ENCODE measurements at places on chromosomes 12 and 14.

DNA sequence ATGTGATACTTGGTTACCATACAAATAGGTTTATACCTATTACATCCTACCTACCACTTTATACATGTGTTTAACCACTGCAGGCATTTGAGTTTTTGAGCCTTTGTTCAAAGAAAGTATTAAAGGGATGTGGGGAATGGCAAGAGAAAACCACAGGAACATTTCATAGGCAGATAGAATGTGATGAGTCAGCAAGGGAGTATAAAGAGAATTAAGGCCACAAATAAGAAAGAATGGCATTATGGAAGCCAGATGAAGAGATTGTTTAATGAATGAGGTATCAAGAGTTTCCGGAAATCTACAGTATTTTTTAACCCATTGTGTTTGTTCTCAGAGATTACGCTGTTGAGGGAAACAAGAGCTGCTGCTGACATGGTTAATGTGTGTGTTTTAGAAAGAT is 66.9 kb downstream of the METTL25 start:
- no peak for DNase-seq

DNA sequence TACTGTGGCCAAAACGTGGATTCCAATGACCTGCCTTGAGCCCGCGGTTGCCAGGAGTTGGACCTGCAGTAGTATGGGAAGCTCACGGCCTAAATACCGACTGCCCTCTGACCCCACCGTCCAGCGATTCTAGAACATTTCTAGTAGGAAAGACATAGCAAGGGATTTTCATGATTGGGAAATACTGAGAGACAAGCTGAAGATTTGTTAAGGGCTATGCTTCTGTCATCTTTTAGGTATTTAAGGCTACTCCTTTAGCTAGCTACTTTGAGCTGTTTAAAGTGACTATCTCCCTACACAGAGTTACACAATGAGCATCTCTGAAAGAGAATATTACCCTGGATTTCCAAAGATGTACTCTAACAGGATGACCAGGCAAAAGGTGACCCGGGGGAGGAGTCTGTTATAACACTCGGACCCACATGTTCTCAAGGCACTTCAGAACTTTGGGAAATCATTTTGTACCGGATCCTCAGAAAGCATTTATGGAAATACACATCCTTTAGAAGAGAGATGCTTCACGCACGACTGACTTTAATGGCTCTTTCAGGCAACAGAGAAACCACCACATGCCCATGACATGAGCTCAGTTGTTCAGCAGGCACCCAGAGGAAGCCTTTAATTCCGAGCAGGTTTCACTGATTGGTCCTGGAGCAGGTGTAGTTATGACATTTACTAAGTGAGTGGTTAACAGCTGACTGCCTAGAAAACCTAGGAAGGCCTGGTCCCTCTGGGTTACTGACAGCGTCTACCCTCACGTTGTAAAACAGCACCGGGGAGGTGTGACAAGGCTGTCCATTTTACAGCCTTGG is 4.2 kb downstream of the BAG5 start:
- DNase-seq, result no peak

- DNase-seq, result no peak
Measured at GRCh38 chr12:3002646-3003045, 43.4 kb downstream of the TEAD4 start.

DNA sequence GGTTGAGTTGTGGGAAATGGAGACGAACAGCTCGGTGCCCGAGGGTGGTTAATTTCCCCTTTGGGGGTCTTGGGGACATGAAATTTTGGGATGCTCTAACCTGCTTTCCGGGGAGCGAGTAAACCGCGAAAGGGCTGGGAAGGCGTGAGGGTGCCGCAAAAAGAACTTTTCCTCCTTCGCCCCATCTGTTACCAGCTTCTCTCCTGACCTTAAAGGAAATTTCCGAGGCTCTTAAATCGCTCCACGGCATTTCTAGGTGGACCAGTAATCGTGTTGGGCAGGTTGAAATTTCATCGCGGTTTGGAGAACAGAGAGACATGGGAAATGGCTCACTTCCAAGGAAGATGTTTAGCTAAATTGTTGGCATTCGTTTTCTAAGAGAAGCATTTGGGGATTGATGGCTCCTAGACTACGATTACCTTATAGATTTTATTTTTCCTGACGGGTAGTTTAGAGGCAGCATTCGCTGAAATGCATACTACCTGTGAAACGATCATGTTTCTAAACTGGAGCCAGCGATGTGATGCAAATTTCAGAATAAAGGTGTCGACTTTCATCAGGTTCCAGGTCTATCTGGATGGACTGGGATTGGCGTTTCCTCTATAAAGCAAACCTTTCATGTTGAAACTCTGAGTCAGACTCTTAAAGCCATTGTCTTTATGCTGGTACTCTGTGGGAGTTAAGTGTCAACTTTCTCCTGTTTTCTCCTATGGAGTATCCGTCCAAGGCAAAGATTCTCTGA is 414.5 kb downstream of the PCNX1 start:
- DNase-seq, result peak; percentile 35

DNA sequence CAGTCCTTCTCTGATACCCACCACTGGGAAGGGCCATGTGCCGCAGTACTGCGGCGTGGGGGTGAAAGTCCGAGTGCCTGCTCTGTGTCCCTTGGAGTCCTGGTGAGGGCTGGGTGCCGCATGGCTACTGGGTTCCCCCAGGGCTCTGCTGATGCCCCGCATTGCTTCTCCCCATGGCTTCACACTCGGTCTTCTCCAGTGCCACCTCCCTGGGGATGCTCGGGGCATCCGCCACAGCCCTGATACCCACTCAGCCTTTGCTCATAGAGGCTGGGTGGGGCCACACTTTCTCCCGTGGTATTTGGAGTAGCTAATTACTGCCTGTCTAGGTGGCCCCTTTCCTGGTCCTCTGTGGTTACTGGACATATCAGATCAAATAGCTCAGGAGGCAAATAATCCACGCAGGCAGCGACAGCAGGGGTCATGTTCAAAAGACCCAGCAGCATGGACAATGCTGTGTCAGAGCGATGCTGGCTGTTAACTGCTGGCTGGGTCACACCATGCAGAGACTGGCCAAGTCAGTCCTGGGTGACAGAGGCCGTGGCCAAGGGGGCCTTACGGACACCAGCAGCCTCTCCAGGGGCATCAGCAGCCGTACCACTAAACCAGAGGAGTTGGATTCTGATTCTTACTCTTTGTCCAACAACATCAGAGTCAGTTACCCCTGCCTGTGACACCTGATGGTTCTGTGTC is 106.5 kb downstream of the ADGRD1 start:
- DNase-seq, result no peak

- no peak for DNase-seq
Measured at GRCh38 chr12:123995023-123995748, 22.2 kb downstream of the ZNF664 start.

DNA sequence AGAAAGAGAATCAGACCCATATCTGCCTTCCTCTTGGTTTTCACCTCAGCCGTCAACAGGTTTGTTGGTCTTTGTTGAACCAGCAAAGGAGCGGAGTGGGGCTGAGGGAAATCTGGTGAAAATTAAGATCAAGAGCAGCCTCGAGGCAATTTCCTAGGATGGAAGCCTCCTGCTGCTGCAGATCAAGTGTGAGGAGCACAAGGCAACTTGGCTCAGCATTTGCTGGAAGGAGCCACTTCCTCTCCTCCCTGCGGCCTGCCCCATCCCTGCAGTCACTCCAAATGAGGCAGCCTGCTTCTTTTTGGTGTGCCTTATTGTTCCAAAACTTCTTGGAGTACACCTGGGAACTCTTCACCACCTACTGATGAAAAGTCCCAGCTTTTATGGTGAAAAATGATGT is 4.9 kb downstream of the TC2N start:
- DNase-seq, result no peak

DNA sequence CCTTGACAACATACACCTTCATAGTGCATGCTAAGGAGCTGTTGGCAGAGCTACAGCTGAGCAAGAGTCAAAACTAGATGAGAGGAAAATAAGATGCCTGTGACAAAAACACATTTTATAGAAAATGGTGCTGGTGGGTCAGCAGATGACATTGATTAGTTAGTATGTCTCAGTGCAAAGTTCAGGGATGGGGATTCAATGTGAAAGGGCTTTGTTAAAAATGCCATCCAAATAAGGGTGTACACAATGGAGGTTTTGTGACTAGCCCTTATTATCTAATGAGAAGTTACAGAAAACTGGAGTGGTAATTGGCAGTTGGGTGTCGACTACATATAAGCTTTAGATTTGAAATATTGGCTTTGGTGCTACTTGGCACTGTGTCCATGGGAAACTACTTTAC is 169.0 kb downstream of the MON2 start:
- no peak for DNase-seq

- DNase-seq, result no peak
Measured at GRCh38 chr12:77347017-77347416, 281.6 kb upstream of the E2F7 start.

DNA sequence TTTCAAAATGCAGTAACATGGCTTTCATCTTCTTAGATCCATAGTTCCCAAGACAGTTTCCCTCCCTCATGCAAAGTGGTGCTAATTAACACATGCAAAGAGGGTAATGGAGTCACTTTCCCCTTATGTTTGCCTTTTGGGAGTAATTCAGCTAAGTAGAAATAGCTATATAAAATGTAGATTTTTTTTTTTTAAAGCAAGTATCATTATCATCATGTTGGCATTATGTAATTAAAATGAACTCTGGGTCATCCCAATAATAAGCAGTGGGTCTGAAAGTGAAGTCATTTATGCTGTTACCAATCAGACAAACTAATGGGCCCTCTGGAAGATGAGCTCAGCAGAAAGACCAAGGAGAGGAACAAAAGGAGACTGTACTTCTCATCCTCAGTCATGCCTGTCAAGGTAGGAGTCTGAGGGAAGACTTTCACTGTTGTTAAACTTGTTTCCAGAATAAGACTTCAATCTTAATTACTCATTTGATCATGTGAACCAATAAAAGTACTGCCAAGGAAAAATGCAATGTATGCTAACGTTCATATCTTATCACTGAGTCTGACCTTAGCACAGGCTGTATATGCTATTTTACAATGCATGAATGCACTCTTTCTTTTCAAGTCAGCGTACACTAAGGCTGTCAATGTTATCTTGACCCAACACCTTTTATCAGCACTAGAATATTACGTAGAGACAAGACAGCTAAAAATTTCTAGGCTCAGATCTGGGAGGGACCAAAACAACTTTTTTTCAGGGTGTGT is 26.8 kb downstream of the AREL1 start:
- DNase-seq, result peak; percentile 83

DNA sequence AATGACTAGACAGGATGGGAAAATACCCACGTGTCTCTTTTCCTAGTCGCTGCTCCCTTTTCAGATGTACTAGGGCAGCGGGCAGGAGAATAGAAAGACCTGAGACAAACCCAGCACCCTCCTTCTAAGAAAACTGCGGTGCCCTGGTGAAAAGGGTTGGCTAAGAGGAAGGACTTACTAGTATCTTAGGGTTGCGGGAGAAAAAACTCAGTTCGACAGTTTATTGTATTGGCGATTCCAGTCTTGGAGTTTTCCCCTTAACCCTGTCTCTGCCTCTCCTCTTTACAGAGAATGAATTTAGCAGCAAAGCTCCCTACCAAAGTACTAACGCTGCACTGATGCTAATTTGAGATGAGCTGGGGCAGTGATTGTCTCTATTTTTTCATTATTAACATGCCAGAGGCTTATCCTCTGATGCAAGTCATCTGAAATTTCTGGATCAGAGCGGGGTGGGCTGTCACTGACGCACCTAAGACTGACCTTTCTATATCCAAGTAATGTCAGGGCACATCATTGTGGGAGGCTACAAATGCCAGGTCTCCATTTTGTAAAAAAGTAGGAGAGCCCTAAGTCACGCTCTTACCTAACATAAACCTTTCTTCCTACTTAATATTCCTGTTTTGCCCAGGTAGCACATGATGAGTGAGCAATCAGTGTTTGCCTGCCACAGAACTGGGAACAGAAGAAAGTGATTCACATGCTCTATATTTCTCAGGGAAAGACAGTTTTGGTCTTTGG is 916 bp upstream of the PAWR start:
- no peak for DNase-seq

- no peak for DNase-seq
Measured at GRCh38 chr12:54033980-54034784, 1.3 kb downstream of the HOXC5 start.

- no peak for DNase-seq
Measured at GRCh38 chr14:34228650-34228976, 233.4 kb downstream of the SPTSSA start.

Measured in hematopoietic multipotent progenitor cell treated with erythropoietin and hydrocortisone succinate and interleukin-3 and kit ligand, for 8 days (in vitro differentiated cells).